ENCODE measurements at places on chromosomes 6 and 20.

GRCh38 chr6:36739947-36740817, 42.6 kb downstream of the RAB44 start:
- DNase-seq: no peak

GRCh38 chr6:89311853-89312531, 3.1 kb downstream of the GABRR2 start:
- DNase-seq: no peak

DNA sequence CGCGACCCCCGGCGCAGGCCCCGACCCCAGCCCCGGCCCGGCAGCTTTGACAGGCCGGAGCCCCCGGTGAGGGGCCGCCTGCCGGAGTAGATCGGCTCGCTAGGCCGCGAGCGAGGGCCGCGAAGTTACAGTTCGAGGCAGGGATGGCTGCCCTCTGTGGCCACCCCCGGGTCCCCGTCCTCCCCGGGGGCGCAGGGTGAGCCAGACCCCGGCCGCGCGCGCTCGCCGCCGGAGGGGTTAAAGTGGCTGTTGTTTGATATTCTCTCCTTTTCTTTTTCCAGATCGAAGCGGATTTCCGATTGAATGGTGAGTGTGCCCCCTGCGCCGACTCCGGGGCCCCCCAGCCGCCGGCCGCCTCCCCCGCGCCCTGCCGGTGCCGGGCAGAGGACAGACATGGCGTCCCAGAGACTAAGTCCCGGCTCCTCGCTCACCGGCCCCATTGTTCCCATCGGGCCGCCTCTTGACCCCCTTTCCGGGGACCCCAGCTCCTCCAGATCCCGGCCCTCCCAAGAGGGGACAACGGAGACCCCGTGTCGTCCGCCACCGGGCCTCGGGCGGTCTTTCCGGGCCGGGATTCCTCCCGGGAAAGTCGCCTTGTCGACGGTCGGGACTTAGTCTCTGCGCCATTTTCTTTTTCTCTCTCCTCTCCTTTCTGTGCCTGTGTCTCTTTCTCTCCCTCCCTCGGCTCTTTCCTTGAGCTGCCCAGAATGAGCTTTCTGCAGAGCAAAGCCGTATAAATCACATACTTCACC, 704 bp downstream of the TOP1 start:
- peak; percentile 65 for DNase-seq

- no peak for DNase-seq
These were observed 167.0 kb downstream of the TBX18 start for GRCh38 chr6:84597238-84597875.

GRCh38 chr20:40457404-40457803, 231.6 kb downstream of the MAFB start:
- no peak for DNase-seq

- no peak for DNase-seq
These were observed at the start of gene RHAG for GRCh38 chr6:49636713-49637349. Gene RHAG (minus strand): TSS chr6:49636839. CDS start chr6:49636812, 27 bp downstream.

- no peak for DNase-seq
These were observed 11.4 kb upstream of the MOCS1 start for GRCh38 chr6:39945626-39946025.

GRCh38 chr6:7152462-7152861, 44.7 kb downstream of the RREB1 start:
- DNase-seq: no peak

GRCh38 chr6:14095437-14095836, 22.1 kb upstream of the CD83 start:
- DNase-seq: no peak

- no peak for DNase-seq
These were observed 3.4 kb downstream of the PAQR8 start for GRCh38 chr6:52365317-52365716.

DNA sequence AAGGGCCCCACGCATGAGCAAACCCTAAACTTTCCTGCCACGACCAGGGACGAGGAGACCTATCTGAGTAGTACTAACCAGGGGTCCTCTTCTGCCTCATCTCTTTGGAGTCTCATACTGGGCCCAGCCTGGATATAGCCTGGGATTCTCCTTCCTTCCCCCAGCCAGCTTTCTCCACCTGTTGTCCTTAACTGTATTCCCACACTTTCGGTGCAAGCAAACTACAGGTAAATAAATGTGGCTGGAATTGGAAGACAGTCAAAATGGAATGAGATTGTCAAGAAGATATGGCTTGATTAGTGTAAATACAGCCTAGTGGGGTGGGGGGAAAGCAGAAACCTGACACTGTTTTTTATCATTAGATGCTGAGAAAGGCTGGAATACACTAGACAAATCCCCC, 23.5 kb upstream of the LY86 start:
- no peak for DNase-seq

DNA sequence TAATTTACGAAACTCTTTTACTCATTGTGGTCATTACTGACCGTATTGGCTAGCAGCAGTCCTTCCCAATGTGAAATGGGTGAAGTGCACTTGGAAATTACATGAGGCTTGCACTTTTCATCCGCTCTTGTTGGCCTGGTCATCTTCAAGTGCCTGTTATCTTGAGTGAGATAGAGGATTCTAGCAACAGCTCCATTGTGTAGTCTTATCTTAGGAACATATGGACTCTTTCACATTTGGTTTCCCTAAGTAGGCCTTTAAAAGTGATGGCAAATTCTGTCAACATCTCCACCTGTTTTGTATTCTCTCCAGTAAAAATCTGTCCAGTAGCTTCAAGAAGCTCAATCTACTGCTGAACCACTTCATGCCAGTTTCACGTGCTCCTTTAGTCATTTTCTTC, 114.8 kb upstream of the MARCKS start:
- DNase-seq: no peak

DNA sequence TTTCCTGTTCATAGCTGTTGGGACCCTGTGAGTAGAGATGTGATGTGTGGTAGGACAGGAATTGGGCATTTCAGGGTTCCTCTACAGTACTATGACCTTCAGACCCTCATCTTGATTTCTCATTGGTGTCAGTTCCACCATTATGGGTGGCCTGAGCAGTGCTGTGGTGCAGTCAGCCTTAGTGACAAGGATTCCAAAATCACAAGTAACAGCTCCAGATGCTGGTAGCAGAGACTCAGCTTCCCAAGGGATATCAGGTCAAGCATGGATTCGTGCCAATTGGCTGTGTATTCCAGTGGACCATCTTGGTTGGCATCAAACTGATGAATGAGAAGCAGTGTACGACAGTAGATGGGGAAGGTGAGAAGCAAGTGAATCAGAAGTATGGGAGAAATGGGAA, 3.8 kb downstream of the SMIM26 start:
- no peak for DNase-seq

DNA sequence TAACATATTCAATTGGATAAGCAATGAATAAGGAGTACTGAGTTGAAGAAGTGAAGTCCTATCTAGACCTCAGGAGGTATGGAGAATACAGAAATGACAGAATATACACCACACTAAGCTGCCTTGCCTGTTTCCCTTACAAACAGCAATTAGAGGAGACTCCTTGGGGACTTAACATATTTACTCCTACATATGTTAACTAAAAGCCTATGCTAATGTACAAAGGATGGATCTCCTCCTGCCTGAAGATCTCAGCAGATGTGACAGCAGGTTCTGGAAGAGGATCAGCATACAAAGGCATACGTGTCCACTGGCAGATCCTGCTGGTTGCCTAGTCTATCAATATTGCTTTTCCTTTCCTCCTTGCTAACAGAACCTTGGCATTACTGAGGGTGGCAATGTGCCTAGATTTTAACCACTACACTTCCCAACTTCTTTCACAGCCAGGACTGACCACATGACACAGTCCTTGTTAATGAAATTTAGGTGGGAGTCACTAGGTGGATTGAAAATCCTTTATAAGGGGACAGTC, 29.6 kb downstream of the PRKN start:
- DNase-seq: no peak

GRCh38 chr6:156890627-156891314, 113.6 kb downstream of the ARID1B start:
- no peak for DNase-seq

DNA sequence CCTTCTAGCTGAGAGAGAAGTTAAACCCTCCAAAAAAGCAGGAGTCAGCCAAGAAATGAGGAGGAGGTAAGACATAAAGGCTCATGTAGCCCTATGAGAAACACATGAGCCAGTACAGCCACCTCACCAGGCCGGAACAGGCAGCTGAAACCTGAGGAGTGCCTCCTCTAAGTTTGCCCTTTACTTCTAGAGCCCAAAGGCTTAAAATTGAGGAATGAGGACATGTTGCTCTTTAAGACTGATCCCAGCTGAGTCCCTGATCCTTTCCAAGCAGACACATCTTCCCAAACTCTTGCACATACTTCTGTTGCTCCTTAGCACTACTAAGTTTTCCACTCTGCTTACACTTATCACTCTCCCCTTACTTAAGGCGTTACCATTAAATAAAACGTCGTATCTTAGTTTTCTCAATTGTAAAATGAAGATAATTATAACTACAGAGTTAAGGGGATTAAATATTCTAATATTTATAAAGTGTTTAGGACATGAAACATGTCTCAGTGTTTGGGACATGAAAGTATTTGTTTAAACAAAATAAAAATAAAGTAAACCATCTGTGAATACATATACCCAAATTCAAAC, 124.0 kb downstream of the OGFRL1 start:
- no peak for DNase-seq

DNA sequence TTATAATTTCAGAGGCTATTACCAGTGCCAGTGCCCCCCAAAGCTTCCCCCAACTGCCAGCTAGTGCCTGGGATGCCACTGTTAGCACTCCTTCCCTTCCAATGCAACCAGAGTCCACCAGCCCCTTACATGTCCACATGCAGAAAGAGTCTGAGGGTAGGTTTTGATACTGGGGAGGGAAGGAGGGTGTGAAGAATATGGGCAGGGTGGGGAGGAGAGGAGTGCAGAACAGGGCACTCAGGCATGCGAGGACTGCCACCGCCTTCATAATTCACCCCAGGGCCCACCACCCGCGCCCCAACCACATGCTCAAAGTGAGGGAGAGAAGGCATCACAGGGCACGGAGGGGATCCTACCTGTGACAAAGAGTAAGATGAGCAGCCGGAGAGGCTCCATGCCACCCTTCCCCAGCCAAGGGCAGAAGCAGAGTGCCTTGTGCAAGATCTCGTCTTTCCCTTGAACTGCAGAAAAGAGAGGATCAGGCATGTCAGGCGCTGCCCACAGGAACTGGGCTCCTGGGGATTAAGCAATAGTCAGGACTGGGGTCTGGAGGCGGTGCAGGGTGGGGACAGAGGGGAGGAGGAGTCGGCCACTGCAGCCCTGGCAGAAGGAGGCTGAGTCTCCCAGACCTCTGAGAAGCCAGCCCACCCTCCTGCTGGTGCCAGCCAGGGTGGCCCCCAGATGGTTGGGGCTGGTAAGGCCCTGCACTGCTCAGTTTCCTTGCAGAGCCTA, at the start of gene TREM2:
TSS of gene TREM2 (minus strand) at position 430 of the 732 bp plus-strand sequence. CDS start at position 396, 34 bp downstream.
- DNase-seq: no peak

- DNase-seq: no peak
These were observed 220.7 kb upstream of the NOX3 start for GRCh38 chr6:155676346-155676745.

DNA sequence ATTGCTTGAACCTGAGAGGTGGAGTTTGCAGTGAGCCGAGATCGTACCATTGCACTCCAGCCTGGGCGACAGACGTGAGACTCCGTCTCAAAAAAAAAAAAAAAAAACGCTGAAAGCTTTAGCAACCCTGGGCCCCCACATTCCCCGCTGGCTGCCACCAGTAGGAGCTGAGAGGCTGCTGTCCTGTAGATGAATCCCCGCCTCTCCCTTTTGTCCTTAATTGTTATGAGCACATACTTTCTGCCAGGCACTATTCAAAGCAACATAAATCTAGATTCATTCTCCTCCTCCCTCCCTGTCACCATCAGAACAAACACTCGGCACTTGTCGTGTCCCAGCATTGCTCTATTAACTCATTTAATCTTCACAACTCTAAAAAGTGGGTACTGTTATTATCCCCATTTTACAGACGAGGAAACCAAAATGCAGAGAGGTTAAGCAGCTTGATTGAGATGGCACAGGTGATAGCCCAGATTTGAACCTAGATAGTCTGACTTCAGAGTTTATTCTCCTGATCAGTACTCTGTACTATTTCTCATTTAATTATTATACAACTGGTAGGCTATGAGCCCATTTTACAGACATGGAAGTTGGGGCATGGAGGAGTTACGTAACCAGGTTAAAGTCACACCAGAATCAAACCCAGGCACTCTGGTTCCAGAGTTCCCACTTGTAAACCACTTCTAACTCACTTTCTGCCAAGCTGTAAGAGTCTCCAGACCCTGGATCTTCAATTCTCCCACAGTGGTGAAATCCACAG, 97.4 kb downstream of the EYA2 start:
- DNase-seq: no peak

DNA sequence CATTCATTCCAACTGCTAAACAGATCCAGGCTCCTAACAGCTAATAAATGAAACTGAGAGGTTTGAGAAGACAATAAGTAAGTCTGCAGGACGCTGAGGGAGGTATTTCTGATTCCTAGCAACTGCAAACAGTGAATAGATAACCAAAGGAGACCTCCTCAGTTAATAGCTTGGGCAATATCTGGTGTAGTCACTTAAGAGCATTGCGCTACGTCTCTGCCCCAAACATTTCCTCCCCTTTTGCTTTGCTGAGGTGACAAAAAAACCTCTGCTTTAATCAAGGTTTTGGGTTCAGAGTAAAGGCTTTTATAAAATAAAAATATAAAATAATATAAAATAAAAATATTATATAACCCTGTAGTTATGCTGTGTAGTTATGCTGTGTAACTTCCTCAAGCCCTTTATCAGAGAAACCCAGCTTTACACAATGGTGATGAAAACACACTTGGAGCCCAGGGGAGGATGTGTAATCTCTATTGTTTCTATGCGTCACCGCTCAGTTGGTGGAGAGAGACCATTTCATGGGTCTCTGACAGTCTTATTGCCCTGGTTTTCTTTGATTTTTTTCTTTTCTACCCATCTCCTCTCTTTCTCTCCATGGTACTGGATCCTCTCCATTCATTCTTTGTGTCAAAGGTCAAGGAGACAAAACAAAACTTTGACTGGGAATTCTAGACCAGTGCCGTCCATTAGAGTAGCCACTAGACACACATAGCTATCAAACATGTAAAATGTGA, 18.9 kb upstream of the CALHM5 start:
- DNase-seq: no peak

DNA sequence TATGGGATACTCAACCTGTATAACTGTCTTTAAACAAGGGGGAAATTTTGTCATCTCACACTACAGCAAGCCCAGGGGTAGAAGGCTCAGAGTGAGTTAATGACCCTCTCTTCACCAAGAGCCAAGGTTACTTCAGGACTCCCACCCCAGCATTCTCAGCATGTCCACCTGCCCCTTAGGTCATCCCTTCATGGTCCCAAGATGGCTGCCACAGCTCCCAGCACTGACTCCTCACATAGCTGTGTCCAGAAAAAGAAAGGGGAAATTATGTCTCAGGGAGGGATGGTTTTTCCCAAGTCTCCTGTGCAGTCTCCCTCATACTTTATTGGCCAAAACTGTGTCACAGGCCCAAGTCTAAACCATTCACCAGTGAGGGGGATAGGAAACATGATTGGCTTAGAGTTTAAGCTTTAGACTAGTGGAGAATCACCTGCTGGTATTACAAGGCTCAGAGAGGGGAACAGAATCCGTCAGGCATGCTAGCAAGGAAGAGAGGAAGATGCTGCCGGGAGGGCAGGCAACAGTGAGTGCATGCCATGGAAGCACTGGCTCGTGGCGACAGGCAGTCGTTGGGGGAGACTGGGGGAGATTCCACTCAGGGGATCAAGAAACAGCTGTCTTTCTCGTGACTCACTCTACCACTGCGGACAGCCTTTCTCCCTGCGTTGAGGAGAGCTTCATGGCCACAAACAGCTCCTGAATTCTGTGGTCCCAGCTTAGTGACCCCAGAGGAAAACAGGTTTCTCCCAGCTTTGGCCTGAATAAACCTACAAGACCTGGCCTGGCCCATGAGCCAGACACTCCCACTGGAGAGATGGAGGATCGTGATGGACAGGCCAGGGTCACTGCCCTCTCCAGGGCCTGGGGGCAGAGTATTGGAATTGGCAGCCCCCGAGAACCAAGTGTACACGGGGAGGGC, 37.2 kb downstream of the HM13 start:
- DNase-seq: no peak

Data from activated CD4-positive, alpha-beta T cell treated with anti-CD3 and anti-CD28 coated beads for 36 hours (primary cell).